ENCODE measurements at places on chromosomes 16 and 17. TPM values are rescaled to one million over a fixed set of nuclear protein-coding genes. Genes with fewer than 3 reads are reported as not detected.

Gene CACNG4
- total RNA-seq, result not detected

Gene CES5A
- not detected for total RNA-seq

Gene CKLF
- total RNA-seq, result 61.9 TPM

Gene EPN3
- total RNA-seq, result not detected

Gene C16orf95
- total RNA-seq, result 3.9 TPM

Gene CTRL
- 0.65 TPM for total RNA-seq

Gene HNF1B
- not detected for total RNA-seq

Gene CA7
- not detected for total RNA-seq

Gene PRSS33
- not detected for total RNA-seq

Gene PHOSPHO1
- not detected for total RNA-seq

Gene LGALS9B
- total RNA-seq, result not detected

Gene UTS2R
- not detected for total RNA-seq

Gene ITGAX
- 1.1 TPM for total RNA-seq

Gene CES4A
- 2.0 TPM for total RNA-seq

Gene CTRB2
- total RNA-seq, result not detected

Gene MYADML2
- total RNA-seq, result not detected

Gene RAC3
- total RNA-seq, result 36.3 TPM

Gene CD300LB
- total RNA-seq, result not detected
